Metanephros (tissue), 2 donors: ENCODE measurements at places on chromosomes 13 and 19. TPM values are rescaled to one million over a fixed set of nuclear protein-coding genes. Genes with fewer than 3 reads are reported as not detected.

OR7C1 gene
- under 0.01 TPM for total RNA-seq

ZNF296 gene
- total RNA-seq = 0.58 TPM

CERS1 gene
- total RNA-seq = 6.8 TPM

SPACA6 gene
- 15.0 TPM for total RNA-seq

ZNF98 gene
- total RNA-seq = 12.1 TPM

HSH2D gene
- total RNA-seq = 2.6 TPM

CEACAM7 gene
- total RNA-seq = not detected

FCER2 gene
- 0.23 TPM for total RNA-seq

MYPOP gene
- 3.8 TPM for total RNA-seq

ATP8B3 gene
- total RNA-seq = 1.9 TPM

ZNF66 gene
- 10.9 TPM for total RNA-seq

ABCA7 gene
- total RNA-seq = 16.5 TPM

CEACAM3 gene
- 2.6 TPM for total RNA-seq

ZNF578 gene
- total RNA-seq = 6.3 TPM

C19orf18 gene
- 0.53 TPM for total RNA-seq

ADM5 gene
- total RNA-seq = 0.76 TPM

PEAK3 gene
- 0.47 TPM for total RNA-seq

ZNF491 gene
- total RNA-seq = 3.8 TPM

SPIB gene
- total RNA-seq = 1.5 TPM

NLRP7 gene
- total RNA-seq = 0.06 TPM

SLC7A9 gene
- total RNA-seq = 9.0 TPM

VSIG10L gene
- total RNA-seq = 1.5 TPM

LMTK3 gene
- total RNA-seq = 1.9 TPM

ZNF729 gene
- 0.47 TPM for total RNA-seq

ARHGEF7 gene
- total RNA-seq = 141 TPM

ATP12A gene
- total RNA-seq = 17.3 TPM

SIGLEC5 gene
- 0.88 TPM for total RNA-seq

HNRNPM gene
- 160 TPM for total RNA-seq

WASF3 gene
- total RNA-seq = 22.5 TPM

MEIOSIN gene
- not detected for total RNA-seq

SPTBN4 gene
- total RNA-seq = 2.9 TPM

CLEC17A gene
- total RNA-seq = 1.3 TPM

CD177 gene
- total RNA-seq = 29.0 TPM

ENOX1 gene
- total RNA-seq = 10.1 TPM

FBXW9 gene
- total RNA-seq = 13.4 TPM
